ENCODE measurements at places on chromosomes 2 and 18.

DNA sequence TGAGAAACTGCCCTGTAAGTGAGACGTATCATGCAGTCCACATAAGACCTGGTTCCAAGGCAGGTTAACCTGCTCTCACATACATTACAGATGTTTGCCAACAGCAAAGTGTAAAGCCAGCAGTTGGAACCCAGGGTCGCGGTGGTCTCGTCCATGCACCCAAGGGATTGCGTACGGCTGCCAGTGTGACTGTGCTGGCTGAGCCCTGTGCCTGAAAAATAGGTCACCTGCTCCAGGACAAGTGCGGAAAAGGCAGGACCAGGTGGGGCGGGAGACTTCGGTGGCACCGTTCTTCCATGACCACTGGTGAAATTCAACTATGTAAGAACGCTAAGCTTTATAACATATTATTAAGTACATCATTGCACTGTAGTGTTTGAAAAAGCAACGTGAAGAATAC is 110.5 kb downstream of the MBP start:
- DNase-seq: no peak
- H3K27ac ChIP-seq: no peak overlapping the region
- no peak overlapping the region for H3K4me3 ChIP-seq
- H3K36me3 ChIP-seq: peaks cover 26% of the 10 kb centered on the region
- H3K4me1 ChIP-seq: peaks cover 9% of the 10 kb centered on the region

GRCh38 chr18:22275706-22276333 is 106.4 kb downstream of the GATA6 start:
- H3K27me3 ChIP-seq: no peaks in the 10 kb centered on the region
- H3K36me3 ChIP-seq: no peaks in the 10 kb centered on the region
- H3K4me1 ChIP-seq: no peaks in the 10 kb centered on the region
- H3K4me3 ChIP-seq: no peak overlapping the region
- no peak for DNase-seq
- H3K27ac ChIP-seq: no peak overlapping the region

- no peaks in the 10 kb centered on the region for H3K36me3 ChIP-seq
- H3K27me3 ChIP-seq: peaks cover 17% of the 10 kb centered on the region
- no peak for DNase-seq
- H3K4me1 ChIP-seq: no peaks in the 10 kb centered on the region
- H3K4me3 ChIP-seq: no peak overlapping the region
- H3K27ac ChIP-seq: no peak overlapping the region
These were observed 48.1 kb downstream of the CHN1 start for GRCh38 chr2:174957050-174957449.

- no peak for DNase-seq
- peaks cover 78% of the 10 kb centered on the region for H3K4me1 ChIP-seq
- no peak overlapping the region for H3K4me3 ChIP-seq
- no peaks in the 10 kb centered on the region for H3K27me3 ChIP-seq
These were observed 82.1 kb downstream of the MAP4K4 start for GRCh38 chr2:101779656-101780055.
